Left ventricle myocardium inferior (tissue), 1 donor: ENCODE measurements at places on chromosomes 12 and 14.
A peak's percentile ranks its signal among the peaks of the same experiment; 100 is the strongest.

- no peak for DNase-seq
Measured at GRCh38 chr12:40106202-40106533, 287 bp upstream of the SLC2A13 start.

DNA sequence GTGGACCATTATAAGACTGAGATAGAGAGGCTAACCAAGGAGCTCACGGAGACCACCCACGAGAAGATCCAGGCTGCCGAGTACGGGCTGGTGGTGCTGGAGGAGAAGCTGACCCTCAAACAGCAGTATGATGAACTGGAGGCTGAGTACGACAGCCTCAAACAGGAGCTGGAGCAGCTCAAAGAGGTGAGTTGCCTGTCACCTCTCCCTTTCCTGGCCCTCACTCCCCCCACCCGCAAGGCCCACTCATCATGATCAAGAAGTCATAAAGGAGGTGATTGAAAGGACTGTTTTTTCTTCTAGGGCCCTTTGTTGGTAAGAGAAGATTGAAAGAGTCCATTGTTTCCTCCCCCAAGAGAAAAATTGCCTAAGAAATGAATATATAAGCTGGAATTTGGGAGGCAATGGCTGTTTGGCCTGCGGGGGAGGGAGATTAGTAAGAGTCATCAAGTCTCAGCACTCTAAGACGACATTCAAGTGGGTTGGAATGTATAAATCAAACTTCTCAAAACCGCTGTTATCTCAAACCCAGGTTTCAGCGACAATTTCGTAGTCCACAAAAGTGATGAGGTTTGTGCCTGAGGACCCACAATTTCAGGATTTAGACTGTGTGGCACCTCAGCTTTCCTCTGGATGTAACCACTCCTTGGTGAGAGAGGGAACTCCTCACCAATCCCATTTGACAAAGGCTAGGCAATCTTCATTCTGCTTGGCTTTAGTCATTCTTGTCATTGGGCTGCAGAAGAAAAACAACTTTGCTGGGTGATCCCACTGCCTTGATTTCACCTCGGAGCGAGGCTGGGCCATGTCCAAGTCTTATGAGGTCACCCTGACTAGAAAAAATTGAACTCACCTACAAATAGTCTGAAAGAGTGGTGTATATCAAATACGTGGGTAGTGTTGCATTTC, 966 bp downstream of the BICD1 start:
- DNase-seq, result no peak

- DNase-seq, result no peak
Measured at GRCh38 chr12:102016472-102016871, 45.3 kb downstream of the WASHC3 start.

GRCh38 chr12:105157606-105158005, 50.1 kb downstream of the WASHC4 start:
- no peak for DNase-seq

DNA sequence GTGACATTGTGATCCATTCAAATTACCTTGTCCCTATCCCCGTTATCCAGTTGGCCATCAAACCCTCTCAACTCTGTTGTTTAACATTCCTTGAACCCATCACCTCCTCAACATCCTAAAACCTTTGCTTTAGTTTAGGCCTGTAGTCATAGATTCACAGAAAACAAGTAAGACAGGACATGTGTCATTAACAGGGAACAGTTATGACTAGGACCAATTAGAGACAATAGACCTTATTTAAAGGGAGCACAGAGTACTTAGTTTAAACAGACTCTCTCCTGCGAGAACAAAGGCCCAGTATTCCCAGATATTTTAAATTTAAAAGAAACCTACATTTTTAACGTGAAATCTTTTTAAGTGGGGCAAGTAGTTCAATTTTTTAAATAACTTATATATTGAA, 20.0 kb upstream of the HELB start:
- no peak for DNase-seq

DNA sequence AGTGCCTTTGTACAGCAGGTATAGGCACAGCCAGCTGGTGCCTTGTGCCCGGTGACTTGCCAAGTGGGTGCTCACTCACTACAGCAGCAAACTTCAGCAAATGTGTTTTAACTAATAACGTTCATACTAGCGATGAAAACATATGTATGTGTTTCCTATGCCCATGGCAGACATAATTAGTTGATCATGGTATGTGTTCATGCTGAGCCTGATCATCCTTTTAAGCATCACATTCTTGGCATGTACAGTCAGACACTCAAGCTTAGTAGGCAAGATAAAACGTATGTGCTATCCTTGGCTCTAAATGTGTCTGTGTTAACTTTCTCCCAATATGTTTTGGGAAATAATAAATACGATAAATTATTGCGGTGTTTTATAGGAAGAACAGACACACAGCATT, 55.6 kb downstream of the RASSF8 start:
- no peak for DNase-seq

DNA sequence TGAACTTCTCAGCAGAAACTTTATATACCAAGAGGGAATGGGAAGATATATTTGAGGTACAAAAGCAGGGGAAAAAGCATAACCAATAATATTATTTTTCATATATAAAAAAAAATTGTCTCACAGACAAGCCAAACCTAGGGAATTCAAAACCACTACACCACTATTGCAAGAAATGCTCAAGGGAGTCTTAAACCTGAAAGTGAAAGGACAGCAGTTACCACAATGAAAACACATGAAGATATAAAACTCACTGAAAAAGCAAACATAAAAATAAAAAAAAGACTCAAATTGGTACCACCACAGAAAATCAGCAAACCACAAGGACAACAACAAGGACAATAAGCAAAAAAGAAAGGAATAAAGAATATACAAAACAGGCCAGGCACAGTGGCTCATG, 131.9 kb downstream of the CEP128 start:
- no peak for DNase-seq

DNA sequence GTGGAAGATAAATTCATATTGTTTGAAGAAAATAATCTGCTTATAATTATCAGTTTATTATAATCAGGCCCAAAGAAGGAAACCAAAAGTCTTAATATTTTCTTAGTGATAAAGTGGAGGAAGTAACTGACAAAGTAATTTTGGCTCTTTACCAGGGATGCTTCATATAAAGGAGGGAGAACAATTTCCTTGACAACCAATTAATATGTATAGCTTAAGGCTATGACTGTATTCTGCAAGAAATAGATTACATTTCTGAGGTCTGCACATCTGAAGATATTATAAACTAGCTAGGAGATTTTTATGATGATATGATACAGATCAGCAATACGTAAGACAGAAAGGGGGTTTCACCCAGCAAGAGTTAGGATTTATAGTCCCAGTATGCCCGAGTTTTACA, 90.8 kb downstream of the BICD1 start:
- no peak for DNase-seq

DNA sequence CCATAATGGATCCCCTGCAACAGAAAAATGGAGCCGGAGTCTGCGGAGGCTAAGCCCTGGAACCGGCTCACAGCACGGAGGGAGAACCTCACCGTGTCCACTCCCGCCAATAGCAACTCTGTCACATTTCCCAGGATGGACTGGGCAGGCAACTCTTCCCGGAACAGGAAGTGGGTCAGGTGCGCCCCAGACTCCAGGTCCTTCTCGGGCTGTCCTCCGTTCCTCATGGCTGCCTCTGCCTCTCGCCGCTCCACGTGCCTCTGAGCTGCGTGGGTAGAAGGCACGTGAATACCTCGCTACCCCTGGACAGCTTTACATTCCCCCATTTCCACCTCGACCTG, 2.2 kb downstream of the CYP27B1 start:
- DNase-seq, result no peak

GRCh38 chr14:36241183-36241582, 64.7 kb upstream of the PTCSC3 start:
- DNase-seq, result no peak

DNA sequence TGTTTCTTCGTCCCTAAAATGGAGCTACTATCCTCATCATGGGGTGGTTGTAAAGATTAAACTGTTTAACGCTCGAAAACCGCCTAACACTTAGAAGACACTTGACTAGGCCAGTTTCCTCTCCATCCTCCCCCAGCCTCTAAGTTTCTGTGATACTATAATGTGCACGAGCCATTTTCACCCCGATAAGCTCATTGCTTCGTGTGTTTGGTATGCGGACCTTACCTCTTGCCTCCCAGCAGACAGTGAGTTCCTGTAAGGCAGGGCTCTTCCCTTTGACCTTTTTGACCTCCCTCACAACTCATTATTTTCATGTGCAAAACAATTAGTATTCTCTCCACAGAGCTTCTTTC, 499 bp upstream of the GXYLT1 start:
- no peak for DNase-seq

DNA sequence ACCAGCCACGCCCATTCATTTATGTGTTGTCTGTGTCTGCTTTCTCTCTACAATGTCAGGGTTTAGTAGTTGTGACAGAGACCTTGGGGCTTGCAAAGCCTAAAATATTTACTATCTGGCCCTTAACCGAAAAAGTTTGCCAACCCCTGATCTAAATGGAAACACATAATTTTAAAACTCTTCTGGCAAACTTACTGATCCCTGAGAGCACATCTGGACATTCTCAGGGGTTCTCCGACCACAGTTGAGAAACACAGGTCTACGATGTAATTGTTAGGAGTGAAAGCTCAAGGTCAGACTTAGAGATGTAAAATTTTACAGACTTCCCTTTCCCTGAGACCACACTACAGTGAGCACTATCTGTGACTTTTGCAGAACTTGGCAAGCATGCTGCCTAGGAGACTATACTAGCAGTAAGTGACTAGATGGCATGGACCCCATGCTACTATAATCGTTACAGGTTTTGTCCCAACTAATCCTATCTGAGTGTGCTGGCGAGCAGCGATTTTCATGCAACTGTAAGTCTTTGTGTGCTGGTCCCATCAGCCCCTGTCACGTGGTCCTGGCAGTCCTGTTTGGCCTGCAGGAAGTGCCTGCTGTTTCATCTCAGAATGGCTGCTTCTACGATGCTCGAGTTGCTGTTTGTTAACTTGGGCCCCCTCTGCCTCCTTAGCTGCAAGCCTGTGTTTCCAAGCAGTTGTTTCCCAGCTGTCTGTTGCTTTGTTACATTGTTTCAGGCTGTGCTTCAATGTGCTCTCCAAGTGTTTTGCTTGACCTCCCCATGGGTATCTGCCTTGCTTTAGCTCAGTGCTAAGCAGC, 21.6 kb downstream of the TMTC2 start:
- DNase-seq, result peak; percentile 29

DNA sequence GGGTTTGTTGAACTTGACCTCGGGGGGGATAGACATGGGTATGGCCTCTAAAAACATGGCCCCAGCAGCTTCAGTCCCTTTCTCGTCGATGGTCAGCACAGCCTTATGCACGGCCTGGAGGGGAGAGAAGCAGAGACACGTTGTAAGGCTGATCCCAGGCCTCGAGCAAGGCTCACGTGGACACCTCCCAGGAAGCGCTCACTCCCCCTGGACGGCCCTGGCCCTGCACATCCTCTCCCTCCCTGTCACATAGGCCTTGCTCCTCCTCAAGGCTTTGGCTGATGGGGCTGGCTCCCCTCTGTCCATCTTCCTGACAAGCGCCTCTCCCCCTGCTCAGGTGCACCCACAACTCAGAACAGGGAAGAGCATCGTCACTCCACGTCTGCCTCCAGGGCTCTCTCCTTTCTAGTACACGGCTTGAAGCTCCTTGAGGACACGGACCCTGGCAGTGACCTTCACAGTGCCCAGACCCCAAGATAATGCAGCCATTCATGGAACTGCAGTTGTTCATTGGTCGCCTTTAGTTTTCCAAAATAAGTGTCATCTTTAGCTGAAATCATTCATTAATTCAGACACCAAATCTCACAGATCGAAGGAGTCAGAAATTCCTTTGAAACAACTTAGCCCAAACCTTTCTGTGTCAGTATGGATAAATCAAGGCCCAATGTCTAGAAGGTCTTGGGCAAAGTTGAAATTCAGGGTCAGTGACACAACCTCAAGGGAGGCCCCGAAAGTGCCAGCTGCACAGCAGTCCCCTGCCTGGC, 9.7 kb downstream of the SERPINA1 start:
- no peak for DNase-seq

DNA sequence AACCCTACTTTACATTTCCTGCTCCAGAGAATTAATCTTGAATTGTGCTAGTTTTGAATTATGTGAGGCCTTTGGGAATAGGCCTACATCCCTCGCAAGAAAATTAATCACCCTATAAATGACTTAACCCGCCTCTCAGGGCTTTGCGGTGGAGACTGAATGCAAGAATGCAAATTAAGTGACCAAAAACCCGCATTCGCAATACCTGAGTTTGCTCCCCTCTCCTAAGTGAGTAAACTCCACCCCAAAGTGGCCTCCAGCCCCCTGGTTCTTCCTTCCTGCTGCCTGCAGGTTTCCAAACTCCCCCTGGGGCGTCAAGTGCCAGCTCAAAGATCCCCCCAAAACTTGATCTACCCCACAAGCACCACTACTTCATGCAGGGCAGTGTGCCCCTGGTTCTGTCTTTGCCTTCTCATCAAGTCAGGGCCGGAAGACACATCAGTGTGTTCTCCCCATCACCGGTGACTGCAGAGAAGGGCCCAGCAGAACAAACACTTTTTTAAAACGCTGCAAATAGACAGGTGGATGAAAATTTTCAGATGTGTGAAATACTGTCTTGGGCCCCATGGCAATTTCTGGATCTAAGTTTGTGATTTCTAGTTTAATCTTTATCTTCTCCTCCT, 644.7 kb downstream of the VRK1 start:
- no peak for DNase-seq

DNA sequence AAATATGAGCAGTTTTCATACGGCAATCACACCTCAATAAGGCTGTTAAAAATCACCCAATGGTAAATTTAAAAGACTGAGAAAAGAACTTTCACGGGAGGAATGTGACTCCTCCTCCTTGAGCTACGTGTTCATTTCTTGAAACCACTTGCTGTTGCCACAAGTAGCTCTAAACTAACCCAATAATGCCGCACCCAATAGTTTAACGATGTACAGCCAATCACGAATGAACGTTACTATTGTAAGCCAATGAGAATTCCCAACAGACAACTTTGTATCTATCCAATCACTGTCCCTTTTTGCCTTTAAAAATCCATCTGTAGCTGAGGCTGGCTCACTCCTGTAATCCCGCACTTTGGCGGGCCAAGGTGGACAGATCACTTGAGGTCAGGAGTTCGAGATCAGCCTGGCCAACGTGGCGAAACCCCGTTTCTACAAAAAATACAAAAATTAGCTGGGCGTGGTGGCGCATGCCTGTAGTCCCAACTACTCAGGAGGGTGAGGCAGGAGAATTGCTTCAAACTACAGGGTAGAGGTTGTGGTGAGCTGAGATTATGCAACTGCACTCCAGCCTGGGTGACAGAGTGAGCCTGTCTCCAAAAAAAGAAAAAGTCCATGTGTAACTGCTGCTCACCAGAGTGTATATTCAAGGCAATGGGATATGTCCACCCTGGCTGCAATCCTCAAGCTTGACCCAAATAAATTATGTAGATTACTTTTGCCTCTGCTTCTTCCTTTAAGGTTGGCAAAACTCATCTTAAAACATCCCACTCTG, 24.4 kb upstream of the BTBD6 start:
- no peak for DNase-seq

GRCh38 chr14:54671537-54671936, 104.6 kb downstream of the SAMD4A start:
- DNase-seq, result peak; percentile 20
